Cortex of kidney (tissue), 1 donor: ENCODE measurements at places on chromosomes 1 and 21.

DNA sequence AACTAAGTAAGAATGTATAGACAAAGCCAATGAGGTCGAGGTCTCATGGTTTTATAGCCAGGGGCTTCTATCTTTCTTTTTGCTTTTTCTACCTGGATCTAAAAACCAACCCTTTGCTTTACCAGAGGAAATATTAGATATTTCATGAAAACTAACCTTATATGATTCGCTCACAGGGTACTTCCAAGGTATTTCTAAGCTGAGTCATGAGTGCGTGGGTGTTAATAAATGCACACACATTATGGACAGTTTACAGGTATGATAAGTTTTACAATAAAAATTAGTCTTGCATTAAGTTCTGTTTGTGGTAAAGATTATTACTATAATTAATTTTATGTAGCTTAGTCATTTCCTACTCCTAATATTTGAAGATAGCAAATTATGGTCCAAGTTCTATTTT, 217.2 kb downstream of the CHRM3 start:
- DNase-seq = no peak

- DNase-seq = no peak
Observed at GRCh38 chr1:19670787-19671186, 6.1 kb downstream of the HTR6 start.

DNA sequence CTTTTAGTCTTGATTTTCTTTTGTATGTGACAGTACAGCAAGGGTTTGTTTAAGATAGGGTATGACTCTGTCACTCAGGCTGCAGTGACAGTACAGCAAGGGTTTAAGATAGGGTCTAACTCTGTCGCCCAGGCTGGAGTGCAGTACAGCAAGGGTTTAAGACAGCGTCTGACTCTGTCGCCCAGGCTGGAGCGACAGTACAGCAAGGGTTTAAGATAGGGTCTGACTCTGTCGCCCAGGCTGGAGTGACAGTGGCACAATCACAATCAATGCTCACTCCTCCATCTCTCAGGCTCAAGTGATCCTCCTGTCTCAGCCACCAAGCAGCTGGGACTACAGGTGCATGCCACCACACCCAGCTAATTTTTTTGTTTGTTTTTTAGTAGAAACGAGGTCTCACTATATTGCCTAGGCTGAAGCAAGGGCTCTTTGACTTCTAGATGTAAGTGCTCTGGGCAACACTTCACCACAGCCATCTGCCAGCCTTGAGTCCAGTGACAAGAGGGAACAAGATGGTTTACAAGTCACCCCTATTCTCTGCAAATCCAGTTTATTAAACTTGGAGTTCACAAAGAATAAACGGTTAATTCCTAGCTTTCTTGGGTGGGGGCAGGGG, 965 bp upstream of the SH2D5 start:
- DNase-seq = no peak

- no peak for DNase-seq
Observed at GRCh38 chr1:85244271-85245061, 15.0 kb downstream of the C1orf52 start.

- no peak for DNase-seq
Observed at GRCh38 chr1:170215072-170215885, 69.5 kb downstream of the NTMT2 start.

DNA sequence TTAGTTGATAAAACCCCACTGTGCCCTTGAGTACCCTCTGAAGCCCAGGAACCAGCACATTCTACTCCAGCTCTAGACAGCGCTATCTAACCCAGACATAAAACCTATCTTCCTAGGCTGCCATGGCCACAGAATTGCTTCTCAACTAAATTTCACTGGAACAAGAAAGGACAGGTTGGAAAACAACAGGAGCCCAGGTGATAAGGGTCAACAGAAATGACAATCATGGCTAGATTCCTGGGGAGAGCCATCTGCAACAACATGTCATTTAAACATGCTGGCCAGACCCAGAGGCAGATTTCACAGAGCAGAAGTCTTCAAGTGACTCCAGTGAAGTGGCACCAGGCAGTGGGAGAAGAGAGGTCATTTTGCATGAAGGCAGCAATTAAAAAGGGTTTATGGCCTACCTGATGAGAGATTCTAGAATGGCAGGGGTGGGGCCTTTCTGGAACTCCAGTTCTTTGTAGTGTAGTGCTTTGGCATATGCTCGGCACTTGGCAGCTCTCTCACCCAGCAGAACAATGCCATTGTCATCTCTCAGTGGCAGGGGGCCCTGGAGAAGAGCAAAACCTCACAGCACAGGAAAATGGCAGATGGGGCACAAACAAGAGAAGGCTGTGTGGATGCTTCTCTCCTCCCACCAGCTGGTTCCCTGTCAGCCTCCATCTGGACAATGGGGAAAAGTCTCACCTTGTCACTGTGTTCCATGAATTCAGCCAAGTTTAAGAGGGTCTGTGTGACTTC, 9.9 kb downstream of the ANGPTL7 start:
- no peak for DNase-seq
